ENCODE measurements at places on chromosomes 4 and X.

DNA sequence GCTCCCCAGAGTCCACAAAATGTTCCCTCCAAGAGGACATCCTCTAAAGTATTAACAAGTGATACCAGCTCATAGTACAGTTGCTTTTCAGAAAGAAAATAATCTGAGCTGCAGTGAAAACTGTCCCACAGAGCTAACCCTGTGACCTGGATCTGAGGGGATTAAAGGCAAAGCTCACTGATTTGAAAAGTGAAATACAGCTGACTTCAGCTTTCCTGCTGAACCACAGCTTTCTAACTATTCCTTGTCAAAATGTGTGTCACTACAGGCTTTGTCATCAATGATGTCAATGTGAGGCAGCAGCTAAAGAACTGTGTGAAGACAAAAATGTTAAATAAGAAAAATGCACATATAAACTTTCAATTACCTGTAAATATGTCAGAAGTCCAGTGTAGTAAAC, 36.9 kb downstream of the DCHS2 start:
- no peaks in the 10 kb centered on the region for H3K4me1 ChIP-seq
- H3K27me3 ChIP-seq = peaks cover 32% of the 10 kb centered on the region
- no peaks in the 10 kb centered on the region for H3K36me3 ChIP-seq
- H3K4me3 ChIP-seq = no peak overlapping the region
- DNase-seq = no peak

DNA sequence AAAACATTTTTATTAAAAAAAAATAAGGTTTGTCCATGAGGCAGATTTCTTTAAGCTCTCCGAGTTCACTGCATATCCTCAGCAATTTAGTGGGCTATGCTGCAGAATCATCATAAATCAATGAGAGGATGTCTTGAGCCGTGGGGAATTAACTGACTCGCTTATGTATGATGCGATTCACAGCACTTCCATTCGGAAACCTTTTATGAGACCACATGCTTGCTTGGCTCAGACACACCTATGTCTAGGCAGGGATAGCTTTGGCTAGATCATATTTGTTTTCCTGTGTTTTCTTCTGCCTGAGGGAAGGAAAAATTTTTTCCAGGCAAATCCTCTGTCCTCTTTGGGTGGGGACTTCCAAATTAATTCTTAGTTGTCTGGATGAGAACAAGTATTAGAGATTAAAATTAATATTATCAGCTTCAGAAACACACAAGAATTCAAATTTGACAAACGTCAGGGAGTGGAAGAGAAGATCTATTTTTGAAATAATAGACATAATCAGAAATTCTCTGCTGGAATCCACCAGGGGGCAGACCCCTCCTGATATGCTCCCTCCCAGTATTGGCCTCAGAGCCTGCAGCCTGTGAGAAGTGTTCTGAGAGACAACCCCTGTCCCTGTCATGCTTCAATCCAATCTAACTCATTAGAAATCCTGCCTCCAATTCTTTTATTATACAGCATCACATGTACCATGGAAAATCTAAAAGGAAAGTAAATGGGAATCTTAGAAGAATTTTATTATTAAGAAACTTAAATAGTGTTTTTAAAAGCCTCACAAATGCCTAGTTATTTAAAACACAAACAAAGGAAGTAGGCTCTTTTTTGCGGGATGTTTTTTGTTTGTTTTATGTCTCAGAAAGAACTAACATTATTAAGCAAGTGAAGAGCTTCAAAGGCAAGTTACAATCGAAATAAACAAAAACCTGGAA, 345.1 kb upstream of the TACR3 start:
- H3K27me3 ChIP-seq = peaks cover 6% of the 10 kb centered on the region
- no peak for DNase-seq
- no peak overlapping the region for H3K4me3 ChIP-seq
- H3K36me3 ChIP-seq = no peaks in the 10 kb centered on the region

GRCh38 chrX:154021131-154021611, 1.5 kb upstream of the IRAK1 start:
- DNase-seq = peak; percentile 17
- no peaks in the 10 kb centered on the region for H3K36me3 ChIP-seq
- H3K27ac ChIP-seq = peak overlapping the region; percentile 88
- no peaks in the 10 kb centered on the region for H3K27me3 ChIP-seq
- peak overlapping the region; percentile 90 for H3K4me3 ChIP-seq

GRCh38 chr4:3717241-3717640, 48.9 kb upstream of the ADRA2C start:
- H3K4me3 ChIP-seq = no peak overlapping the region
- DNase-seq = no peak
- no peak overlapping the region for H3K27ac ChIP-seq
- peaks cover 23% of the 10 kb centered on the region for H3K27me3 ChIP-seq

DNA sequence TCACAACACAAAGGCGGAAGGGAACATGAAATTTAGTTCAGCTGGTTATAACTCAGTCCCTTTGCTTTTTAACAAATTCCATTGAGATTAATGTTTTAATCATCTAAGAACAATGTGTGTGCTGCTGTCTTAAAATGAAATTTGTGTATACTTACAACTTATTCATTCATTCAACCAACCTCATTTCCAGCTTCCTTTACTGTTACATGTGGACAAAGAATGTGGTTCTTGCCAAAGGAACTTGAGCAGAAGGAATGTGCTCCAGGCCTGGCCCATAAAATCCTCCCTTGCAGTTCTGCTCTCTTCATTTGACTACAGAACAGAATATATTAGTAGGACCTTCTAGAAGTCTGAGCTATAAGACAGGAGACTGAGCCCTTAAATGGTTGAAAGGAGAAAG, 176.8 kb upstream of the GLRA2 start:
- no peak overlapping the region for H3K4me3 ChIP-seq

DNA sequence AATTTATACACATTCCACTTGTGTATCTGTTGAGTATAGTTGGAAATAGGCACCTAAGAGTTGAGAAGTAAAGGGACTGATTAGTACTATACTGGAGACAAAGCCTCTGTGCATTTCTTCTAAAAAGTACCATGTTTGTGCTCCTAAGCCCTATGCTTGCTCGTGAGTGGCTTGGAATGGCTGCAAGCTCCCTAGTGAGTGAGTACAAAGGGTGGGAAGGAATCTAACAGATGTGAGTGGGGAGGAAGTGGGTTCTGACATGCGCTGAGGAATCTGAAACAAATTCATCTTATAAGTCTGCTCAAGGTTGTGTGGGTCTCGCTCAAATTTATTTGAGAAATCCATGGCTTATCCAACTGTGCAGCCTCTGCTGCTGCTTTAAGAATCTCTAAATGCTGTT, 13.3 kb downstream of the SPCS3 start:
- H3K27me3 ChIP-seq = no peaks in the 10 kb centered on the region
- H3K4me3 ChIP-seq = no peak overlapping the region
- H3K4me1 ChIP-seq = peaks cover 23% of the 10 kb centered on the region
- DNase-seq = no peak

GRCh38 chr4:3291969-3292570, 751 bp upstream of the RGS12 start:
- H3K36me3 ChIP-seq = no peaks in the 10 kb centered on the region
- peaks cover 15% of the 10 kb centered on the region for H3K4me1 ChIP-seq
- DNase-seq = no peak
- H3K27ac ChIP-seq = peak overlapping the region; percentile 81

GRCh38 chr4:80918004-80918403, 112.5 kb upstream of the BMP3 start:
- DNase-seq = no peak
- H3K27me3 ChIP-seq = peaks cover 13% of the 10 kb centered on the region
- H3K27ac ChIP-seq = no peak overlapping the region

DNA sequence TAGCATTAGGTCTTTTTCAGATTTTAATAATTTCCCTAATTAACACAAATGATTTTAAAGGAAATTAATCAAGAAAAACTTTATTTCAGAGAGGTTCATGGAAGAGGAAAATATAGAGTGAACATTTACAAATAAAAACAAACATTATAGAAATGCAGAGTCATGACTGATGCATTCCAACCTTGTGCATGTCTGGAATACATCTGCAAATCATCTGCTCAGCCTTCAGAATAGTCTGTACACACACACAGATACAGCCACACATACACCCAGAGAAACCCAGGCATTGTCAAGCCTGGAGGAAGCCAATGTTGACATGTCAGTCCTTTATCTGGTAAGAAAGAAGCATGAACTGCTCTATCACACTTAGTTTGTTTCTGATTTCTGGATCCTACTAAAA, 61.3 kb upstream of the NFKB1 start:
- H3K4me3 ChIP-seq = no peak overlapping the region
- H3K27ac ChIP-seq = no peak overlapping the region
- H3K27me3 ChIP-seq = no peaks in the 10 kb centered on the region

- H3K27ac ChIP-seq = no peak overlapping the region
- peaks cover 13% of the 10 kb centered on the region for H3K36me3 ChIP-seq
- peaks cover 13% of the 10 kb centered on the region for H3K4me1 ChIP-seq
- no peak overlapping the region for H3K4me3 ChIP-seq
- H3K27me3 ChIP-seq = no peaks in the 10 kb centered on the region
- DNase-seq = no peak
Observed at GRCh38 chr4:52627876-52628275, 31.2 kb downstream of the USP46 start.

DNA sequence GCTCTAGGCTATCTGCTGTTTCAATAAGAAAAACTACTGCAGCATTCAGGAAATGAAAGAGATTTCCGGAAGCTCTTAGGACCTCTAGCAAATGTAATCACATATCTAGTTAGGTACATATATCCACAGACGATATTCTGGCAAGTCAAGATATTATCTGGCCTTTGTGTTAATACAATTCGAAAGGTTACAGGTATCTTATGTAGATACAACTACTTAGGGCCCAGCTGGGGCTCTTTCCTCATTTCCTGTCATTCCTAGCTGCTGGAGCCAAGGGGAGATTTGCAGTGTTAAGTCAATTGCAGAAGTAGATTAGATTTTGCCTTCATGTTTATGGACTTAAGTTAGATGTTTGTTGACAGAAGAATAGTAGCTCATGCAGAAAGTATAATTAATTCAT, 299.5 kb downstream of the ARHGAP24 start:
- no peaks in the 10 kb centered on the region for H3K27me3 ChIP-seq
- no peak overlapping the region for H3K27ac ChIP-seq
- H3K36me3 ChIP-seq = no peaks in the 10 kb centered on the region
- no peak for DNase-seq
- H3K4me1 ChIP-seq = no peaks in the 10 kb centered on the region

- H3K27ac ChIP-seq = no peak overlapping the region
- H3K4me3 ChIP-seq = no peak overlapping the region
- H3K4me1 ChIP-seq = no peaks in the 10 kb centered on the region
- H3K36me3 ChIP-seq = no peaks in the 10 kb centered on the region
Observed at GRCh38 chr4:11338956-11339782, 89.5 kb downstream of the HS3ST1 start.

- H3K4me3 ChIP-seq = no peak overlapping the region
- H3K27ac ChIP-seq = no peak overlapping the region
- DNase-seq = no peak
Observed at GRCh38 chrX:121191779-121192178, 144.4 kb downstream of the GLUD2 start.

- no peak overlapping the region for H3K27ac ChIP-seq
- H3K27me3 ChIP-seq = peaks cover 4% of the 10 kb centered on the region
- no peaks in the 10 kb centered on the region for H3K4me1 ChIP-seq
- no peak overlapping the region for H3K4me3 ChIP-seq
Observed at GRCh38 chr4:73421708-73422457, 14.1 kb upstream of the AFP start.

DNA sequence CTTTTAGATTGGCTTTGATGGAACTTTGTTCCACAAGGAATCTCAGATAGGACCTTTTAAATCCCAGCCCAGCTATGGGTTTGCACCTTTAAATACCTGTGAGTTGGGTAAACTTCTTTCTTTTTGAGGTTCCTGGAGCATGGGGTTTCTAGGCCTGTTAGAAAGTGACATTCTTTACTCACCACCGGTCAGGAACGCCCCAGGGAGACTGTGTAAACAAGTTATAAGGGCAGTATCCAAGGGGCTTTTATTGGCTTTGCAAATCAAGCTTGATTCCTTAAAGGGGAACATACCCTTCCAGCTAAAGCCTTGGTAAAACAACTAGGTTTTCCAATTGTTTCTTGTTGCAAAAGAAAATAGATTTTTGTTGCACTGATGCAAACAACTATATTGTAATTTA, 93.4 kb downstream of the TENT5D start:
- no peak for DNase-seq
- H3K4me1 ChIP-seq = peaks cover 12% of the 10 kb centered on the region
- H3K36me3 ChIP-seq = no peaks in the 10 kb centered on the region
- H3K27ac ChIP-seq = no peak overlapping the region
- no peak overlapping the region for H3K4me3 ChIP-seq
- no peaks in the 10 kb centered on the region for H3K27me3 ChIP-seq

- H3K27ac ChIP-seq = no peak overlapping the region
- no peak for DNase-seq
- peaks cover 2% of the 10 kb centered on the region for H3K36me3 ChIP-seq
- no peak overlapping the region for H3K4me3 ChIP-seq
- H3K4me1 ChIP-seq = no peaks in the 10 kb centered on the region
Observed at GRCh38 chr4:93918856-93919255, 90.3 kb downstream of the ATOH1 start.

- H3K27ac ChIP-seq = peak overlapping the region; percentile 91
- no peaks in the 10 kb centered on the region for H3K27me3 ChIP-seq
- H3K4me3 ChIP-seq = peak overlapping the region; percentile 90
- no peaks in the 10 kb centered on the region for H3K36me3 ChIP-seq
- peaks cover 11% of the 10 kb centered on the region for H3K4me1 ChIP-seq
Observed at GRCh38 chrX:131812847-131813825, 210.0 kb upstream of the STK26 start.

DNA sequence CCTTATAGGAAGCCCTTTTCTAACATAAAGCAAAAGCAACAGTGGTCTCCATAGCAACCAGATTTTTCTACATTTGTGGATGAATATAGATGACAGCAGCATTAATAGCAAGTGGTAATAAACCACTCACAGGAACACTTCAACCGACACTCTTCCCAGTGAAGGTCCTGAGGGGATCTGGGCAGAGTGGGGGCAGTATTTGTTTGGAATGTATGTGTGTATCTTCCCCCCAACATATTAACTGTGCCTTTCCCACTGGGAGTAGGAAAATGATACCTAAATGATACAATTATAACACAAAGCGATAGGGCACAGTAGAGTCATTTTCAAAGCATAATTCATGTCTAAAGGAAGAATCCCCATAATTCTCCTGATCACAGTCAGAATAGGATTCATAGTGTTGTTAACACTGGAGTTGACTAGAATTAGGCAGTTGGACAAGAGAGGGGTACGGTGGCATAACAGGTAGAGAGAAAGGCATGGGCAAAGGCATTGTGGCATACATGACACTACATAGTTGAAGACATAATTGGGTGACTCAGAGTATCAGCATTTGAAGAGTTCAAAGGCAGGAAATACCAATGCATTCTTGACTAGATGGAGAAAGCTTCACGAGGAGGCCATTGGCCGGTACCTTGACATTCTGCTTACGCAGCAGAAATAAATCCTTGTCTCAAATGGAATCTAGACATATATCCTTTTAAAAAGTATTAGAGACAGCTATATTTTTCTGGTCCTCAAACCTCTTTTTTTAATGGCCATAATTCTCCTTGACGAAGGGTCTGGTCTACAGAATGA, 15.2 kb downstream of the CAPN6 start:
- no peaks in the 10 kb centered on the region for H3K36me3 ChIP-seq
- no peaks in the 10 kb centered on the region for H3K4me1 ChIP-seq
- no peak overlapping the region for H3K4me3 ChIP-seq
